CD4-positive, CD25-positive, alpha-beta regulatory T cell (primary cell): ENCODE measurements at places on chromosomes 4 and X. TPM values are rescaled to one million over a fixed set of nuclear protein-coding genes. Genes with fewer than 3 reads are reported as not detected.
A peak's percentile ranks its signal among the peaks of the same experiment; 100 is the strongest.

DNA sequence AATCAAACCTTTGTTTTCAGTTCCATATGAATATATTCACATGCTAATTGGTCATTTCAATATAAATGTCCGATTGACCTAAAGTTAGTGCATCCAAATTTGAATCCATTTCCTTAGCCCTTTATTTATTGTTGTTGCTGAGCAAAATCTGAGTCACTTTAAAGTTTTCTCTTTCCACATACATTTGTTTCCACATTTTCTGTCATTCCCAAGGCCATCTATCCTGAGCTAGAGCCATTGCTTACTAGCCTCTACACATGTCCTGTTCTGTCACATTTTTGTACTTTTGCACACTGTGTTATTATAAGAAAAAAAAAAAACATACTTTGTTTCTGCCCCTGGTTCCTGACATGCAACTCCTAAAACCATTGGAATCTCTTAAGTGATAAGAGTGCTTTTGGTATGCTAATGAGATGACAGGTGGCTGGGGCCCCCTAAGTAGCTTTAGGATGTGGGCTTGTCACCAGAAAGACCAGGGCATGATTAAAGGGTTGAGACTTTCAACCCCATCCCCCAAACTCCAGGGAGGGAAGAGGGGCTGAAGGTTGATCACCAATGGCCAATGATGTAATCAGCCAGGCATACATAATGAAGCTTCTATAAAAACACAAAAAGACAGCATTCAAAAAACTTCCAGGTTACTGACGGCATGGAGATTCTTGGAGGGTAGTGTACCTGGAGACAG lies 353.3 kb upstream of the MAGEB16 start:
- no peak for DNase-seq

DNA sequence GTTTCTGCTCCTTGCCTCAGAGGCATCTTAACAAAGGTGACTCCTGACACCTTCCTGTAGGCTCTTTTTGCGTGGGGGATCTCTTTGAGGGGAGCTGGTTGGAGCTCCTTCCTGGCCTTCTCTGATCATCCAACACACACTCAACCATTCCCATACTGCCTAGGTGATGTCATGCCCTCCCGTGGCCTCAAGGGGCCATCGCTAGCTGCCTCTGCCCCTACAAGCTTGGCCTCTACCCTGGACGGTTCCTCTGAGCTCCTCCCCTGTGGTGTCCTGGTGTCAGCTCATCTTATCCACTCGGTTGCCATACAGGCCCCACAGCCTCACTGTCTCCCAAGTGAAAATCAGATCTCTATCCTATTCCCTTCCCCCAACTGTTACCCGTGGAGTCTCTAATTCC lies 13.7 kb upstream of the ZNF185 start:
- no peak for DNase-seq

- DNase-seq: no peak
Observed at GRCh38 chr4:125988464-125988863, 673.7 kb downstream of the FAT4 start.

DNA sequence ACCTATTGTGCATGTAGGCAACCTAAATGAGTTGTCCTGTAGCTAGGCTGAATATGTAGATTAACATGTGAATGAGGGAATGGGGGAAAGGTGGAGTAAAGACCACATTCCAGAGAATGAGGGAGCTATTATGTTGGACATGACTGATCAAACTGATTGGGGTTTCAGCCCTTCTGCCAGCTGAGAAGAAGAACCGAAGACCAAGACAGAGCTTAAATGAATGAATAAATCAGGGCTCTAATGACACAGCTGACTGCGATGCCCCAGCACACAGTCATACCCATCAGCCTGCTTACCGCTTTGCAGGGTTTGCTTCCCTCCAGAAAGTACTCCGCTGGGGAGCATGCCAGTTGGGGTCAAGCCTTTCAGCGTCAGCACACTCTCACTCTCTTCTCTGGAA lies 315.4 kb downstream of the PPP3CA start:
- DNase-seq: no peak

DNA sequence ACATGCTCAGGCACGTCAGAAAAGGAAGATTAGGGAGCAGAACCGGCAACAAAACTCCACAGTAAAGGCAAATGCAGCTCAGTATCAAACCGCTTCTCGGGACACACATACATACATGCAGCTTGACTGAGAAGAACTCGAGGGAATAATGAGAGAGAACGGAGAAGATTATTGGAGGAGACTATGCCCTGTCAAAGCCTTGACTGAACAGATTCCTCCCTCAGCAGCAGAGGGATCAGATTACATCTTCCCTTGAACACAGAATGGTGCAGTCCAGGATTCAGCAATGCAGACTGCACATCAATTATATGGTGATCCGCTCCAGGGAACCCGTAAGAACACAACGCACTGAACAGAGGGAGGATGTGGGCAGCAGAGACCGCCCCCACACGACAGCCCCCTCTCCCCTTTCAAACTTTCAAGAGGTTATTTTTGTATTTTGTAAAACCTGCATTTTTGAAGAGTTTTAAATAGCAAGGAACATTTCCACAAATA lies 183.2 kb downstream of the FBXW7 start:
- no peak for DNase-seq

CPZ gene
- not detected for total RNA-seq

- DNase-seq: no peak
Observed at GRCh38 chr4:73208376-73208775, 50.2 kb downstream of the ANKRD17 start.

MAGEE2 gene
- total RNA-seq: not detected

DNA sequence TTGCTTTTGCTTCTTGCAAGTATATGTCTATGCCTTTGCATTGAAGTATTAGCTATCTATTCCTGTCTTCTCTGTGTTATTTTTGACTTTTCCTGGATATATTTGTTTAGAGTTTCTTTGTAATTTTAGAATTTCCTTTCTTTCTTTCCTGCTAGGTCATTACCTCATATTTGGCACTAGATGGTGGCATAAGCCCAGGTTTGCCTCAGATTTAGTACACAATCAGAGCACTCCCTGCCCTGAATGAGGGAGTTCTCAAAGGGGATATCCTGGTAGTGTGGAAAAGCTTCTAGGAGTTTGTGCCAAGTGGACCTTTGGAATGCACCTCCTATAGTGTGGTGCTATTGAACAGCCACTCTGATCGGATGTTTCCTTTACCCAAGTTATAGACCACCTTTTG lies 181.6 kb downstream of the UGT8 start:
- no peak for DNase-seq

GRCh38 chr4:38129460-38130227 lies 169.4 kb downstream of the PTTG2 start:
- no peak for DNase-seq

GRCh38 chr4:139761461-139761860 lies 95.8 kb downstream of the MGST2 start:
- no peak for DNase-seq

NPY5R gene
- total RNA-seq: not detected

DNA sequence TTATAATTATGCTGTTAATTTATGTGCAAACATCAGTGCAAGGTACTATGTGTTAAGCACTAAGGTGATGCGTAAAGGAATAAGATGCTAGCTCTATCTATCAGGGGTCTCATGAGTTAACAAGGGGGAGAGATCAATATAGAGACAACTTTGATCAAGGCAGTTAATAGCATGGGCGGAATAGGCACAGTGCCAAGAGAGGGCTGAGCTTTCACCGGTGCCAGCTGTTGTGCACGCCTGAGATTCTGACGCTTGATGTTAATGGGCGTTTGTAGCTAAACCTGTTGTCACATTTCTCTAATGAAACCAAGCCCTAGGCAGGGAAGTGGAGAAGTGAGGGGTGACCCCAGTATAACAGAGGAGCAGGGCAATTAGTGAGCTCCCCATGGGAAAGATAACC lies 86.0 kb upstream of the NMU start:
- no peak for DNase-seq

DNA sequence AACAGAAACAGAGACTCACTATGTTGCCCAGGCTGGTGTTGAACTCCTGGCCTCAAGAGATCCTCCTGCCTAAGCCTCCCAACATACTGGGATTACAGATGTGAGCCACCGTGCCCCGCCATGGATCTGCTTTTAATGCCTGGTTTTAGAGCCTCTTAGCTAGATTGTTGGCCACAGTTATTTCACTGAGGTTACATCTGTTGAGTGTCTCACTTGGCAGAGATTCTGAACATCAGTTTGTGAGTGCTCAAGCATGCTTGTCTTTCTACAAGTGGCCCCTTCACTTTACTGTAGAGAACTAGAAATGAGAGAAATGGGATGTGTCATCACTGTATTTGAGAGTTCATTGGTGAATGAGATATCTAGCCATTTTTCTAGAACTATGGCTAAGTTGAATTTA lies 218.5 kb downstream of the APBB2 start:
- DNase-seq: no peak

GRCh38 chr4:84498935-84499623 lies at the start of gene NKX6-1:
Gene NKX6-1, minus strand, starts transcription at chr4:84499292. Its CDS starts 1,064 bp downstream, at chr4:84498228.
- no peak for DNase-seq

- DNase-seq: no peak
Observed at GRCh38 chr4:151858356-151858755, 97.5 kb upstream of the GATB start.

DNA sequence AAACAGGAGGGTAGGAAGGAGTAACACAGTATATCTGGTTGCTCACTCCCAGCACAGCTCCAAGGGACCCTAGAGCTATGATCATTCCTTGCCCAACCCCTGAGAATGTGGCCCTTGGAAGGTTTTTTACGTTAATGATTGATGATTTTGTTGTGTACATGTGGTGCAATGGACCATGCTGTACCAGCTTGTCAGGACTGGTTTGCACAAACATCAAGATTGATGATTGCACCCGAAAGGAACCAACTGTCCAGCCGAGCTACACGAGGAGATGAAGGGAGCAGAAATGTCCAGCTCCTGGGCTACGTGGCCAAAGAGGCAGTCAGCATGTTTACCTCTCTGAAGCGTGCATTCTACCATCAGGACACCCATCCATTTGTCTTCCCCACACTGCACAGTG lies 83.2 kb upstream of the USP9X start:
- no peak for DNase-seq

DNA sequence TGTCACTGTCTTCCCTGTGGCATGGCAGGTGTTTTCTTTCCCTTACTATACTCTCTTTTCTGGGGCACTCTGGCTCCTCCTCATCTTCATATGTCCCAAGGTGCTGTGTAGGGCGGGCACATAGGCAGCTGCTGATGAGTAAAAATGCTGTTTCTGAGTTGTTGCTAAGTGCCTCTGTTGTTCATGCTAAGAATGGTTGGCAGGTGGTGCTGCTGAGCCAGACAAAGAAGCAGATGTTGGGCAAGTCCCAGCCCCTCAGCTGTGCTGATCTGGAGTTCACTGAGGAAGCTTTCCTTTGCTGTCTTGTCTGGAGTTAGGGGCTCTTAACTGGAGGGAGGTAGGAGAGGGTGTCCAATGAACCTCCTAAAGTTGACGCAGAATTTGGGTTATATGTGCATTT lies 40.6 kb downstream of the HADH start:
- DNase-seq: peak; percentile 89

DNA sequence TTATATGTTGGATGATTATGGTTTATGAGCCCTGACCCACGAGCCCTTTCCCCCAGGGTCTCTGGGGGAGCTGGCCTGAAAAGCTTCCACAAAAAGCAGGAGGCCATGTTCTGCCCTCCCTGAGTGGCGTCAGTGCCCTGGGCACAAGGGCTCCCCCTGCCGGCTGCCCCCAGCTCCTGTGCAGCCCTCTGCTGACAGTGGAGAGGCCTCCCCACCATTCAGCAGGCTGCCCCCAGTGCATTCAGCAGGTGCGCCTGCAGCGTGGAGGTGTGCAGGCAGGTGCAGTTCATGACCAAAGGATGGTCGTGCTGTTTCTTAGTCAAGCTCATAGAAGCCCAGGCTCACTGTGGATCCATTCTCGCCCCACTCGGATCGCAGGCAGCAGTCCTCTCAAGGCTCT lies 12.5 kb upstream of the S100P start:
- no peak for DNase-seq

PABPC4L gene
- not detected for total RNA-seq

- no peak for DNase-seq
Observed at GRCh38 chr4:169254546-169254983, 16.2 kb downstream of the SH3RF1 start.

GRCh38 chrX:43964936-43965335 lies 8.3 kb downstream of the NDP start:
- DNase-seq: no peak

- DNase-seq: no peak
Observed at GRCh38 chr4:53767482-53767881, 176.2 kb upstream of the LNX1 start.

GYG2 gene
- total RNA-seq: not detected

BBS12 gene
- 1.4 TPM for total RNA-seq

S100G gene
- total RNA-seq: not detected

- no peak for DNase-seq
Observed at GRCh38 chrX:107675823-107676555, 47.7 kb downstream of the PRPS1 start.

GRCh38 chr4:5385741-5386311 lies 322.5 kb downstream of the EVC2 start:
- DNase-seq: no peak

WNK3 gene
- not detected for total RNA-seq

PNMA3 gene
- 9.9 TPM for total RNA-seq

LYAR gene
- 14.3 TPM for total RNA-seq

FMR1NB gene
- total RNA-seq: not detected
